ENCODE measurements at places on chromosomes 13 and 19.

DNA sequence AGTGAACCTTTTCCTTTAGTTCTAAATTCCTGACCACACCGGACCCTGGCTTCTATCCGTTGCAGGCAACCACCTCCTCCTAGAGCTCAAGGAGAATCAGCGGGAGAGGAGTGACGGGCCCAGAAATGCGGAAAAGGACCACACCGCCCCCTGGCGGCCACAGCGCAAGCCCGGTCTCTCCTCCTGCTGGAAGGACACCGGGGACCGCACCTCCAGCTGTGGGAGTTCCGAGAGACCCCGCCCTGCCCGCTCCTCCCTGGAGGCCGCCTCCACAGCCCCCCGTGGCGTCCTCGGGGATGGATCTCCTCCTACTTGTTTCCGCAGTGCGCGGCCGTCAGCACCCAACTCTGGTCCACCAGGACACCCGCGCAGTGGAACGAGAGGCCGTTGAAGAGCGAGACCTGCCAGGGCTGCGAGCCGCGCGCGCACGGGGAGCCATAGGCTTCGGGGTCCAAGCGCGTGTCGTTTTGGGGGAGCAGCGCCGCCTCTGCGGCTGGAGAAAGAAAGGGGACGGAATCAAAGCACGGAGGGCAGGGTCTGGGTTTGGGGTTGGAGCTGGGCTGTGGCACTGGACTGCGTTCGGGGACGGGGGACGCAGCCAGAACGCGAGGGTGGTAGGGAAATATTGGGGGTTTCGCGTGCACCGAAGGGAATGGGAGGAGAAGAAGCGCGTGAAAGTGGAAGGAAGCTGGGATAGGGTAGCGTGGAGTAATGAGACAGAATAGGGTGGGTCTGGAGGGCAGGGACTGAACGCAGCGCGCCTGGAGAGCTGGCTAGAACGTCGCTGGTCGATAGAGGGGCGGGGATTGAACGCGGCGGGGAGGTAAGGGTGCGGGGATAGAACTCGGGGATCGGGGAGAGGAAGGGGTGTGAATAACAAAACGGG is 2.5 kb downstream of the KLK10 start:
- DNase-seq, result peak; percentile 4

- DNase-seq, result no peak
Observed at GRCh38 chr19:53903055-53903680, 5.9 kb upstream of the CACNG7 start.

DNA sequence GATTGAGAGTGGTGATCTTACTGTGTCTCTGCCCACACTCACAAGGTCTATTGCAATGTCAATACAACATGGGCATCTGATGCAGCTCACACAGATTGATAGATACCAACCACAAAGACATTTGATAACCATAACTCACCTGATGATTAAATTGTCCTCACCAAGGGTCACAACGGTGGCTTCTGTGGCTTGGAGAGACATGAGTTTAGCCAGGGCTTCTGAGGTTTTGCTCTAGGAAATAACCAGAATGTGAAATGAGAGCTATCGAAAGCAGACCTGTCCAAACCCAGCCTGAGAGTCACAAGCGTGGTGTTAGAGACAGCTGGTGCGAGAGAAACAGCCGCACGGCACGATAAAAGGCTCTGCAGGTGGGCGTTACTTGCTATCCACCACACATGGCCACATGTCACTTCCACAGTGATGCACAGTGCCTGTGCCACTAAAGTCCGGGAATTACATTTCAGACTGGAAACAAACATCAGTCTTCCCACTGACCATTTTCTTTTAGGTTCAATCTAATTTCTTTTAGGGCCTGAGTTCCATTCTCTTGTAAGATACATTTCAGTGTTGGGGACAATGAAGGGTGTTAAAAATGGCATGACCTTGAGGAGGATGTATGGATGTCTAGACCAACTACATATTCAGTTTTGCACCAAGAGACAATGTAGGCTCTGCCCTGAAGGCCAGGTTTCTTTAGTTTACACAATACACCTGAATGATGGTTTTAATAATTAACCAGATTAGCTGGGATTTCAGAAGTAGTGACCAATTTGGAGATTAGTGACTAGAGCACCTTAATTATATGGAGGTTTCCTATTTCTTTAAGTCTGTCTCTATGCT is 53.7 kb downstream of the ATP7B start:
- DNase-seq, result no peak

- DNase-seq, result peak; percentile 92
Observed at GRCh38 chr19:5680437-5681368, at the start of the genes HSD11B1L and MICOS13. Gene HSD11B1L, plus strand, starts transcription at chr19:5681027. Its CDS starts 3,806 bp downstream, at chr19:5684833. Gene MICOS13, minus strand, starts transcription at chr19:5680516. Its CDS starts 30 bp downstream, at chr19:5680486.

DNA sequence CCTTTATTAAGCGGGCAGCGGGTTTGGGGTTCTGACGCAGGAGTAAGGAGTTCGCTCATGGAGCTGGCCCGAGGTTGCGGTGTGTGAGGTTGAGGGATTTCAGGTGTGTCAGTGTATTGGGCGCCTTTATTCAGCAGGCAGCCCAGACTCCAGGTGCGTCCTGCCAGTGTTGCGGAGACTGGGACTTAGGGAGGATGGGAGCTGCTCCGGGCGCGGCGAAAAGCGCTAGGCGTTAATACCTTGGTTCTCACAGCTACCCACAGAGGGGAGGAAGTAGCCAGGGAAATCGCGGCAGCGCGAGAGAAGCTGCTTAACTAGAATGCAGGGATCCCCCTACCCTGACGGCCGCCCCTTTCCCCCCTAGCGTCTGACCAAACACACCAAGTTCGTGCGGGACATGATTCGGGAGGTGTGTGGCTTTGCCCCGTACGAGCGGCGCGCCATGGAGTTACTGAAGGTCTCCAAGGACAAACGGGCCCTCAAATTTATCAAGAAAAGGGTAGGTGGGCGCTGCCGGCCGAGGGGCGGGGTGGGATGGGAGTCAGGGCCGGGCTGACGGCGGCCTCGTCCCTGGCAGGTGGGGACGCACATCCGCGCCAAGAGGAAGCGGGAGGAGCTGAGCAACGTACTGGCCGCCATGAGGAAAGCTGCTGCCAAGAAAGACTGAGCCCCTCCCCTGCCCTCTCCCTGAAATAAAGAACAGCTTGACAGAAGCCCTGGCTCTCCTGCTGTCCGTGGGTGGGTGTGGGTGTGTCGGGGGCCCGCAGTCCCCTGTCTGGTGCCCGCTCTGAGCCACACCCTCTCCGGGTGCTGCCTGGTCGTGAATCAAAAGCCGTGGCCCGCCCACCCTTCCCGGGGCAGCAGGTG is 1.1 kb downstream of the RPL36 start:
- peak; percentile 17 for DNase-seq

GRCh38 chr19:5487222-5487621 is 32.0 kb downstream of the ZNRF4 start:
- DNase-seq, result no peak

- DNase-seq, result no peak
Observed at GRCh38 chr19:8257052-8257443, 47.9 kb downstream of the CERS4 start.

- DNase-seq, result no peak
Observed at GRCh38 chr13:20151612-20152011, 9.2 kb downstream of the GJA3 start.

DNA sequence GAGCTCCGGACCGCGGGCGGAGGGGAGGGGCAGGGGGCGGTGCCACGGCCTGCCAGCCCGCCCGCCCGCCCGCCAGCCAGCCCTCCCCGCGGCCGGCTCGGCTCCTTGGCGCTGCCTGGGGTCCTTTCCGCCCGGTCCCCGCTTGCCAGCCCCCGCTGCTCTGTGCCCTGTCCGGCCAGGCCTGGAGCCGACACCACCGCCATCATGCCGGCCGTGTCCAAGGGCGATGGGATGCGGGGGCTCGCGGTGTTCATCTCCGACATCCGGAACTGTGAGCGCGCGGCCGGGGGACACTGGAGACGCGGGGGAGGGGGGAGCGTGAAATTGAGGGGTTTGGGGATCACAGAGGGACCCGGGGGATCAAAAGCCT is at the start of gene AP2A1:
Gene AP2A1 (plus strand): TSS at position 72 of the 370 bp plus-strand sequence. CDS start 133 bp downstream, at position 205.
- DNase-seq, result no peak

DNA sequence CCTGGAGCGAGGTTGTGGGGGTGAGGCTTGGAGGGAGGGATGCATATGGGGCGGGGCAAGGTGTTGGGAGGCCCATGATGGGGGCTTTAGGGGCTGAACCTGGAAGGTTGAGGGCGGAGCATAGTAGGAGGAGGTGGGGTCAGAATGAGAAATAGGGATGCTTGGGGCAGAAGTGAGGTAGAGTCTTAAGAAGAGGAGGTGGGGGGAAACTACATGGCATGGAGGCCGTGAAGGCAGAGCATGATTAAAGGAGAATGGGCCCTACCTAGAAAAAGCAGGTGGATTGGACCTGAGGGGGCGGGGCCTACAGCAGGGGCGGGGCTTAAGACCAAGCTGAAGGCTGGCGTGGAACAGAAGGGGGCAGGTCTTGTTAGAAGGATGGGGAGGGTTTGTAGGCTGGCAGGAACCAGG is 799 bp downstream of the NR1H2 start:
- no peak for DNase-seq

GRCh38 chr13:30895773-30896172 is 10.3 kb upstream of the MEDAG start:
- no peak for DNase-seq

- DNase-seq, result no peak
Observed at GRCh38 chr13:22040810-22041364, 370.0 kb downstream of the FGF9 start.

DNA sequence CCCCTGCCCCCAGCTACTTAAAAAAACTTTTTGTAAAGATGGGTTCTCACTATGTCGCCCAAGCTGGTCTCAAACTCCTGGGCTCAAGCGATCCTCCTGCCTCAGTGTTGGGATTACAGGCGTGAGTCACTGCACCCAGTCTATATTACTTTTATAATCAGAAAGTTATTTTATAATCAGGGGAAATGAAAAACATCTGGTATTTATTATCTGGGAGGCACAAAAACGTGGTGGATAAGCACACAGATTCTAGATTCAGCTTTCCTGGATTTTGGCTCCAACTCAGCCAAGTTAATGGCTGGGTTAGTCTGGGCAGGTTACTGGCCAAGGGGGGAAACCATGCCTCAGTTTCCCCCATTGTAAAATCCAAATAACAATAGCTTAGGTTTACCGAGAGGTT is 24.7 kb downstream of the KEAP1 start:
- no peak for DNase-seq

DNA sequence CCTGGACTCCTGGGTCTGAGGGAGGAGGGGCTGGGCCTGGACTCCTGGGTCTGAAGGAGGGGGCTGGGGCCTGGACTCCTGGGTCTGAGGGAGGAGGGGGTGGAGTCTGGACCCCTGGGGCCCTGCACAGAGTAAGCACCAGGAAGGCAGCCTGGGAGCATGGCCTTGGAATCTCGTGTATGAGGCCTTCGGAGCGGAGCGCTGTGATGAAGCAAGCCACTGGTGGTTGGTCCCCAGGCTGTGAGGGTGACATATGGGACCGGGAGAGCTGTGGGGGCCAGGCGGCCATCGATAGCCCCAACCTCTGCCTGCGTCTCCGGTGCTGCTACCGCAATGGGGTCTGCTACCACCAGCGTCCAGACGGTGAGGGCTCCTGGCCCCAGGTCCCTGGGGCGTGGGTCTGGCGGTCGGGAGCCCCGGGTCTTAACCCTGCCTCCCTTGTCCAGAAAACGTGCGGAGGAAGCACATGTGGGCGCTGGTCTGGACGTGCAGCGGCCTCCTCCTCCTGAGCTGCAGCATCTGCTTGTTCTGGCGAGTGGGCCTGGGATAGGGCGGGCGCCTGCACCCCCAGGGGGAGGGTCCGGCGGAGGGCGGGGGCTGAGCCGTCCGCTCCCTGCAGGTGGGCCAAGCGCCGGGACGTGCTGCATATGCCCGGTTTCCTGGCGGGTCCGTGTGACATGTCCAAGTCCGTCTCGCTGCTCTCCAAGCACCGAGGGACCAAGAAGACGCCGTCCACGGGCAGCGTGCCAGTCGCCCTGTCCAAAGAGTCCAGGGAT is 918 bp downstream of the TMEM190 start:
- no peak for DNase-seq

DNA sequence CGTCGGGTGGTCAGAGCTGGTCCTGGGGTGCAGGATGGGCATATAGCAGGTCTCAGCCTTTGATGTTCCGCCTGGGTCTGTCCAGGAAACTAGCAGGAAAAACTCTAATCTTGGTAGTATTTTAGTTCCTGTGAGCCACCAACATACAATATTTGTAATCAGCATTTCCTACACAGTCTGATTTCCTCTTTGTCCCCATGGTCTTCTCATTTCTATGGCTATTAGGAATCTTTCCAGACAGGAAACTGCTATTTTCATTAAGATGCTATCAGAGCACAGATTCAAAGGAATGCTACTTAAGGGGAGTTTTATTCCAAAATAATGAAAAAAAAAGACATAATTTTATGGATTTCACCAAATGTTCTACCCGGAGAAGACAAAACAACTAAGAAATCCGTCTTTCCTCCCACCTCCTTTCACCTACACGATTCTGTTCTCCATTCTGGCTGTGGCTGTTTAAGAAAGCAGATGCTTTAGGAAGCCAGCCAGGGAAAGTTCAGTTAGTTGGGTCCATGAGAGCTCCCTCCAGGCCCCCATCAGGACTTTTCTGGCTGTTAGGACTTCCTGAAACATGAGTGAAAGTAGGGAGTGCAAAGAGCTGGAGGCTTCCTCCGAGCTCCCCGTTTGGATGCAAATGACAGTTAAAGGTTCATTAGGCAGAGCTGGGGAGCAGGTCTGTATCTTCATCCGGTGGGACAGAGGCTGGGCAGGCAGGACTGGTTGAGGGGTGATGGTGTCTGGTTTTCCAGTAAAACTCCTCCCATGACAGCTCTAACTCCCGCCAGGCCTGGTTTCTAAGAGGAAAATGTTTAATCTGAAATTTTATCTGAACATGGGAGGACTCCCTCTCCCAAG is 36.3 kb downstream of the SHISA2 start:
- DNase-seq, result no peak

DNA sequence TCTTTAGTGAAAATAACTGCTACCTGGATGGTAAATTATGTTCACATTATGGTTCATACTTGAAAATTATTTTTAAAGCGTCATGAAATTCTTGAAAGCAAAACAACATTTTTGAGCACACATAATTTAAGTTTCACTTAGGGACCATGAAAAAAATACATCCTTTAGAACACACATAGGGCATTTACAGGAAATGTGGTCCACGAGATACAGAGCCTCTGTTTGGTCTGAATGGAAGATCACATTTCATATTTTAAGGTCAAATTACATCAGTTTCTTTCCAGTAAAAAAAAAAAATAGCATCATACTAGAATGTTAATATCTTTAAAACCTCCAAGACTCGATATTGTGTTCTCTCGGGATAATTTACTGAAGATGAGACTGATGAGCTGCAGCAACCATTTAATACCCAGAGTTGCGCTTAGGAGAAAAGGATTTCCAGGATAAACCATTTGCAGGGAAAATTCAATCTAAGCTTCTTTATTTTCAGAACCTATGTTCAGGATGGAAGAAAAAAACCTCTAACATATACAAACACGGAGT is 720.7 kb downstream of the DIAPH3 start:
- DNase-seq, result no peak

DNA sequence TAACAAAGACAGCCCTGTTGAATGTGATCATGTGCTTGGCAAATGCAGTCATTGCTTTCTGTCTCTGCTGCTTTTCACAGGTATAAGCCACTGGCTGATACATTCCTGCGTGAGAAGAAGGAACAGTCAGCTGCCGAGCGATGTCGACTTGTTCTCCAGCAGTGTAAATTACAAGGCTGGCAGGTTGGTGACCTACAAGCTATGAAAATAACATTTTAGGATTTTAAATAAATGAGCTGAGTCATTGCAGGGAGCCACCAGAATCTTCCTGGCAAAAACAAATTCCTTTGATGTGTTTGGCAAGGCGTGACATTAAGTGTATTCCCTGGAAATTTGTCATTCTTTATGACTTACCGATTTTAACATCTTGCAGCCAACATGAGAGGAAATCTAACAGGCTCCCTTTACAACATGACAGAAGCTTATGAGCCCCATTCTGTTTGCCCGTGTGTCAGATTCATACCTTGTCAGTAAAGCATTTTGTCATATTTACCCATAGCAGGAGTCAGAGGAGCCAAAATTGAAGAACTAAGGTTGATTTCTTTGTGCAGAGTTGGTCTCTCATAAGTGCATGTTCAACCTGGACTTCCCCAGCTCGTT is 471.4 kb downstream of the MYO16 start:
- DNase-seq, result no peak
